ENCODE measurements at places on chromosomes 3 and 15.

DNA sequence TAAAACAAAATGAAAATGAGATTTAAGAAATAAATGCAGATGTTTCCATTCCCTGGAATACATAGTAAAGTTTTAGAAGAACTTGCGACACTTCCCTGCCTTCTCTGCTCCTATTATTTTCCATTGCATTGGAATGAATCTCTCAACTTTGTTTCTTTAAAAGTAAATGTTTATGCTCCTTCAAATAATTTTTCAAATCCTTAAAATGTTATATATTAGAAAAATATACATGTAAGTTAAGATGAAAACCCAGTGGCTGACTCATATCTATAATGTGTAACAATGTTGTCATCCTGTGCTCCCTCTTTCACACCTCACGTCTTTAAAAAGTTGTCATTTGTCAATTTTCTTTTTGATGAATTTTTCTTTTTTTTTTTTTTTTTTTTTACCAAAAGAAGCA is 3.6 kb downstream of the RBMS3 start:
- no peak for DNase-seq

DNA sequence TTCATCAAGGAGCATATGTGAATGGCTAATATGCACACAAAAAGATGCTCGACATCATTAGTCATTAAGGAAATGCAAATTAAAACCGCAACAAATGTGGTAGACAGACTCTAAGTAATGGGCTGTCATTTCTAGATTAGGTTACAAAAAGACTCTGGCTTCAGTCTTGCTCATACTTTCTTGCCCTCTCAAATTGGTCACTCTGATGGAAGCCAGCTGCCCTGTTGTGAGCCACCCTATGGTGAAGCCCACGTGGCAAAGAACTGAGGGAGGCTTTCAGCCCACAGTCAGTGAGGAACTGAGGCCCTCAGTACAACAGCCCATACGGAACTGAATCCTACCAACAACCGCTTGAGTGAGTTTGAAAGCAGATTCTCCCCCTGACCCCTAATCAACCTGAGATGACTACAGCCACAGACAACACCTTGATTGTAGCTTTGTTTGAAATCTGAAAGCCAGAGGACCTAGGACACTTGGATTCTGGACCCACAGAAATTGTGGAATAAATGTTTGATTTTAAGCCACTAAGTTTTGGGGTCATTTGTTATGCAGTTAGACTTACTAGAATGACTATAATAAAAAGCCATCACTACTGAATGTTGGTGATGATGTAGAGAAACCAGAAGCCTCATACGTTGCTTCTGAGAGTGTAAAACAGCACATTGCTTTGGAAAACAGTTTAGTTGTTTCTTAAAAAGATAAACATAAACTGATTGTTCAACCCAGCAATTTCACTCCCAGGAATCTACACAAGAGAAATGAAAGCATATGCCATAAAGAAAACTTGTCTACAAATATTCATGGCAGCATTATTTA is 45.7 kb downstream of the EHHADH start:
- no peak for DNase-seq

- no peak for DNase-seq
Observed at GRCh38 chr3:116191409-116191808, 253.9 kb downstream of the LSAMP start.

DNA sequence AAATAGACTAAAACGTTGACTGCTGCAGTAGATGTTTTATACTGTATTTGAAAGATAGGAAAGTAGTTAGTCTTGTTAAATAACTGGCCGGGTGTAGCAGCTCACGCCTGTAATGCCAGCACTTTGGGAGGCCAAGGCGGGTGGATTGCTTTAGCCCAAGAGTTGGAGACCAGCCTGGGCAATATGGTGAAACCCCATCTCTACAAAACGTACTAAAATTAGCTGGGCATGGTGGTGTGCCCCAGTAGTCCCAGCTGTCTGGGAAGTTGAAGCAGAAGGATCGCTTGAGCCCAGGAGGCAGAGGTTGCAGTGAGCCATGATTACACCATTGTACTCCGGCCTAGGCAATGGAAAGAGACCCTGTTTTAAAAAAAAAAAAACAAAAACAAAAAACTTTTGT is 60.5 kb upstream of the ULK4 start:
- no peak for DNase-seq

DNA sequence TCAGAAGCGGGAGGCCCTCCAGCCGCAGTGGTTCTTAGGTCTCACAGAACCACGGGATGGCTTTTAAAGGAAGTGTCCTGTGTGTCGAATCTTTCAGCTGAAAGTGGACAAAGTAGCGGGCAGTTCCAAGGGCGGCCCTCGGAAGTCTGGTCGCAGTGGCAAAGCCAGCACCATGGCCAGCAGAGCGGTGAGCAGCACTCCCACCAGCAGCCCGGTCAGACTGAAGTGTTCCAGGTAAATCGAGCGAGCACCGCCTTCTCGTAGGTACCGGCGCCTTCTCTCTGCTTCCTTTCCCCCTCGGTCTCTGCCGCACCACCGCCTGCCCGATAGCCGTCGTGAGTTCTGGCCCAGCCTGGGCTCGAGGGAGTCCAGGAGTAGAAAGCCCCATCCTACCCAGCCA is 103.6 kb upstream of the ABHD17C start:
- no peak for DNase-seq

GRCh38 chr3:33718595-33718907 is 497 bp upstream of the CLASP2 start:
- no peak for DNase-seq

DNA sequence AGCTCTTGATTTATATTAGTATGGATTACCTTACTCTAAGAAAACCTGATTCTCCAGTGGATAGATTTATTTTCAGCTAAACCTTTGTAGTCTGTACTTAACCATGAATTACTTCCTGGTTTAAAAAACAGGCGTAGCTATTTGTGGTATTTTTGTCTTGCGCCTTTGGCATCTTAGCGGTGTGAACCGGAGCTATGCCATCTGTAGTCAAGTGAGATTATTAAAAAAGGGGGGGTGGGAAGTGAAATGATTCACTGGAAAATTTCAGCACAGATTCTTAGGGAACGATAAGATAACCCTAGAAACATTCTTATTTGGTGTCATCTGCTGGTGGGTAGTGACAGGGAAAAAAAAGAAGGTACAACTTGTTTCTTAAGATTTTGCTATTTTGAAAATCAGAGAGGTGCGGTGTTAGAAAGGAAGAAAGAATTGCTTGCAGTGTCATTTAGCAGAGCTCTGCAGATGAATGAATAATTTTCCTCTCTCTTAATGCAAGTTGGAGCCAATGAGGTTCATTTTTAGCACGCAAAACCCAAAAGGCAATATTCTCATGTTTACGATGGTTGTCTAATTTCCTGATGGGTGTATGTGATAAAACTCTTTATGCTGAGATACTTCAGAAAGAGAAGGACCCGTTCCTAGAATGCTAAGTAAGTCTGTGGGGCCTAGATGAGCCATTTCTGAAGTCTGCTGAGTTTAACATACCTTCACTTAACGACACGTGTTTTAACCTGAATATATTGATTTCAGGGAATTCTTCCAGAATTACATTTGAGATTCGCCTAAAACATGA is 44.0 kb downstream of the PSMD6 start:
- peak; percentile 40 for DNase-seq

Measured in brain microvascular endothelial cell (primary cell).